Pons (tissue), 1 donor: ENCODE measurements at places on chromosomes 5 and 9.

DNA sequence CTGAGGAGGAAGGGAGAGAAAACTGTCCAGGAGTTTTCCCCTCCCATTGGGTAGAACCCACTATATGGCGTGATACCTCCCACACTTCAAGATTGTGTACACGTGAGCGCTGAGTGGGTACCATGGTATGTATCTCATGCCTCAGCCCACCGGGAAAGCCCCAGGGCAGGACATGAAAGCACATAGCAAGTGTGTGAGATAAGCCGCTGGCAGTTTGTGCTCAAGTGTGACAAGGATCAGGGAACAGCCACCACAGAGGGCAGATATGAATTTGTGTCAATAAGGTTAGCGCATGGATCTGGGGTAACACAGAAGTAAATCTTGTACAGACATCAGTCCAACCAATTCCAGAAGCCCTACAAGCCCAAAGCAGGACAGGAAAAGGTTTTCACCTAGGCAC lies 42.6 kb upstream of the NAA35 start:
- no peak for DNase-seq

DNA sequence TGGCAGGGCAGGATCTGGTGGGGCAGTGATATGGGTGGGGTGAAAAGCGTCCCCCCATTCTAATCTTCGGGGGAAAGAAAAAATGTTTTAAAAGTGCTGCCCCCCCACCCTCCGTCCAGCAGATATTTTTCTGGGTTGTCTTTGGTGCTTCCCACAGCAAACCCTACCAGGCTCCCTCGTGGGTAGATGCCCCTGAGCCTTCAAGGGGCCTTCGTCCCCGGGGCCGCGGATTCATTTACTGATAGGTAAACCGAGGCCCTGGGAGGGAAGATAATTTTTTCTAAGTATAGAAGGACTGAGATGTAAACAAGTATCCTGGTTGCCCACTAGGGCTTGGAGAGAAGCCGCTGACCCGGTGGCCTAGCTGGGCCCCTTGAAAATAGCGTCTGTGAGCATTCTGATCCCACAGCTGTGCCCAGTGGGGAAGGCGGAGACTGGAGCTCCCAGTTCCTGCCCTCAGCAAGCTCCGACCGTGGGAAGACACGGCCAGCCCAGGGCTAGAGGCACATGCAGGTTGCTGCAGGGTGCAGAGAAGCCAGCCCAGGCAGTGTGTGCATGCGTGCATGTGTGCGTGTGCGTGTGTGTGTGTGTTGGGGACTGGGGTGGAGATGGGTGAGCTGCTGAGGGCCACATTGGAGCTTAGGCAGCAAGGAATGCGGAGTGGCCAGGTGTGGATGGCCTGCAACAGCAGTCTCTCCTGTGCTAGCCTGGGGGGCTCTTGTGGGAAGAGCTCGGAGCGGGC lies 6.0 kb upstream of the RXRA start:
- DNase-seq, result no peak

- DNase-seq, result no peak
These were observed 10.5 kb upstream of the ADGRV1 start for GRCh38 chr5:90548069-90548593.

DNA sequence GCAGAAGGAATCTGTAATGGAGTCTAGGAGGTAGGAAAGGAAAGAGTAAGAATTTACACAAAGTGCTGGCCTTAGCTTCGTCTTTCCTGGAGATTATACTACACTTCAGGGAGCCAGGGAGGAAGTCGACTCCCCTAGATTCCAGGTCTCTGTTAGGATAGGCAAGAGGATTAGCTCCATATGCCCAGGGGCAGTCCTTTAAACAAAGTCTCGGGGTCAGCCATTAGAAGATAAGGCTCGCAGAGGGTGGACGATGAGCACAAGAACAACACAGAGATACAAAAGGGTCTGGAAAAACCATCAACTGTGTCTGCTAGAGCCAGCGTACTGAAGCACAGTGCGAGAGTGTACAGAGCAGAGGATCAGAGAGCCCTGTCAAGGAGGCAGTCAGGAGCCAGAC lies 344.7 kb upstream of the TNC start:
- no peak for DNase-seq

DNA sequence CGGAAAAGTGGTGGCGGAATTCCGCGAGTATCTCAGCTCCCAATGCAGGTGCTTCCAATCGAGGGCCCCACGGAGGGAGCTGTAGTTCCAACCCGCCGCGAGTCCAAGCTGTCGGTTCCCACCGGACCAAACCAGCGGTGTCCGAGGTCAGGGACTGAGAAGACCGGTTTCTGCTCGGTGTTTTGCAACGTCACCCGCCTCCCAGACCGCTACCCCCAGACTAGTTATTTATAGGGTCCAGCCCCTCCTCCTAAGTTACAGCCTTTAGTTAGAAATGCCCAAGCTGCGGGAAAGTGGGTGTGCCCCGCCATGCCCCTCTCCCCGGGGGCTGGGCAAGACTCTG lies 677 bp upstream of the MYORG start:
- no peak for DNase-seq

DNA sequence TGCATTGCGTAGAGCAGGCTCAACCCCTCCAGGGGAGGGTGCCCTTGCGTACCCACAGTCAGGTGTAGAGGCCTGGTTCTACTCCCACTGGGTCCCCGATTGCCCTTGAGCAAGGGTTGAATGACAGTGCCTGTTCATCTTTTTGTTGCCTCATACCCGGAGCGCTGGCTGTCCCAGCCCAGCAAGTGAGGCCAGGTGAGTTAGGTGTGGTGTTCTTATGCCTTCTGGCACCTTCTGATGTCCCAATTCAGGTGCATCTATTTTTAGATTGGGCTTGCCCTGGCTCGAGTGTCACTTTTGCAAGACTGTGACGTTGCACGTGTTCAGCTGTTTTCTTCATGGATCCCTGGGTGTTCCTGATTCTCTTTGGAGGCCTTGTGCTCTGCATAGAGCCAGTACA lies 257.8 kb downstream of the GOLPH3 start:
- DNase-seq, result no peak

- no peak for DNase-seq
These were observed 615.4 kb upstream of the KLF4 start for GRCh38 chr9:108104991-108105390.

DNA sequence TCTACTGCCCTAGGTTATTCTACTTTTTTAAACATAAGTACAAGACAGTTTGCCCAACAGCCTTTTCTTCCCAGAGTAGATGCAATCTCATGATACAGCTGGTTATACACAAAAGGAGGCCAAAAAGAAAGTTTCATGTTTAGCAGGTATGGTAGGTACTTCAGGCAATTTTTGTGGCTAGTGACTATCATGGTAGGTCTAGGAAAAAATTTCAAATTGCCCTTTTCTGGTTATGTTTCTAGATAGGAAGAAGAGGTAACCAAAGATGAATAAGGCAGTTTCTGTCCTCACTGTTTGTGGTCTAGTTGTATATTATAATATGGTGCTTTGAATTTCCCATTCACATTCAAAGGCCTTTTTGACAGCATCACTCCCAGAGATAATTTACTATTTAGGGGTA lies 19.7 kb downstream of the MEGF9 start:
- DNase-seq, result no peak

DNA sequence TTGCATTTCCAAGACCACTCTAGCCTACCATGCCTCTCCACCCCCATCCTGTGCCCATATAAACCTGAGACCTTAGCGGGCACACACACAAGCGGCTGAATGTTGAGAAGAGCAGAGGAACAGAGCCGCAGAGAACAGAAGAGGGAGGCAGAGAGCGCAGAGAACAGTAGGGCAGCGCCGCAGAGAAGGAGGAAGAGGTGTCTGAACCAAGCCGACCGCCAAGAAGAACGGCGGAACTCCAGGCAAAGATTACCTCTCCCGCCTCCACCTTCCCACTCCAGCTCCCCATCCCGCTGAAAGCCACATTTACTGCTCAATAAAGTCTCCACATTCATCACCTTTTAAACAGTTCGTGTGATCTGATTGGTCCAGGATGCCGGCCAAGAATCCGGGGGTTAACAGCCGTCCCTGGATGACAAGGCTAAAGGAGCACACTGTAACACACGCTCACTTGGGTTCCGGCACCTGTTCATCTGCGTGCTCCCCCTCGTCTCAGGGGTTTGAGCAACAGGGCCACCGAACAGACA lies 33.2 kb downstream of the GRIN3A start:
- DNase-seq, result peak; percentile 36

- DNase-seq, result no peak
These were observed 446.9 kb upstream of the CLINT1 start for GRCh38 chr5:158305861-158306260.

DNA sequence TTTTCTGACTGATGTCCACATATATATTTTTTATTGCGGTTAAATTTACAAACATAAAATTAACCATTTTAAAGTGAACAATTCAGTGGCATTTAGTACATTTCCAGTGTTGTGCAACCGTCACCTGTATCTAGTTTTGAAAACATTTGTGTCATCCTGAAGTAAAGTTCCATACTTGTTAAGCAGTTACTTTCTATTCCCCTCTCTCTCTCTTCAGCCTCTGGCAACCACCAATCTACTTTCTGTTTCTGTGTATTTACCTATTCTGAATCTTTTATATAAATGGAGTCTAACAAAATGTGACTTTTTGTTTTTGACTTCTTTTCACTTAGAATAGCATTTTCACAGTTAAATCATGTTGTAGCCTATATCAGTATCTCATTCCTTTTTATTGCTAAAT lies 480.1 kb upstream of the SMARCA2 start:
- no peak for DNase-seq

GRCh38 chr9:28342815-28343338 lies 769.6 kb upstream of the C9orf72 start:
- no peak for DNase-seq

DNA sequence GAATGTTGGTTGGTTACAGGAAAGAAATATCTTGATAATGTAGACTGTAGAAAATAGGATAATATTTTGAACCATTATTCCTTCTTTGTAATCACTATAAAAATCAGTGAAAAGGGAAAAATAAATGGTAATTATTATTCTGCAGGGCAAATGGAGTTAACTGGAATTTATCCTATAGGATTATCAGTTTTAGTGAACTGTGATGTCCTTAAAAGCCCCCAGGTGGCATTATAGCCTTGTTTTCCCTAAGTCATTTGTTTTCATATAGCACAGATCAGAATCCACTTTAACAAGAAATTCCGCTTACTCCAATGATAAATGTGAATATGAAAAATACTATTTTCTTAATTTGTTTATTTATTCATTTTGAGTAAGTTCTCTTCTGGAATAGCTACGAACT lies 26.2 kb upstream of the WDR41 start:
- DNase-seq, result no peak

GRCh38 chr5:34057118-34057517 lies 14.1 kb upstream of the C1QTNF3 start:
- no peak for DNase-seq

GRCh38 chr9:29160763-29161353 lies 1587.6 kb upstream of the C9orf72 start:
- no peak for DNase-seq

GRCh38 chr9:17622141-17622540 lies 43.3 kb downstream of the SH3GL2 start:
- DNase-seq, result no peak
